ENCODE measurements at places on chromosomes 11 and 22.
A peak's percentile ranks its signal among the peaks of the same experiment; 100 is the strongest.

DNA sequence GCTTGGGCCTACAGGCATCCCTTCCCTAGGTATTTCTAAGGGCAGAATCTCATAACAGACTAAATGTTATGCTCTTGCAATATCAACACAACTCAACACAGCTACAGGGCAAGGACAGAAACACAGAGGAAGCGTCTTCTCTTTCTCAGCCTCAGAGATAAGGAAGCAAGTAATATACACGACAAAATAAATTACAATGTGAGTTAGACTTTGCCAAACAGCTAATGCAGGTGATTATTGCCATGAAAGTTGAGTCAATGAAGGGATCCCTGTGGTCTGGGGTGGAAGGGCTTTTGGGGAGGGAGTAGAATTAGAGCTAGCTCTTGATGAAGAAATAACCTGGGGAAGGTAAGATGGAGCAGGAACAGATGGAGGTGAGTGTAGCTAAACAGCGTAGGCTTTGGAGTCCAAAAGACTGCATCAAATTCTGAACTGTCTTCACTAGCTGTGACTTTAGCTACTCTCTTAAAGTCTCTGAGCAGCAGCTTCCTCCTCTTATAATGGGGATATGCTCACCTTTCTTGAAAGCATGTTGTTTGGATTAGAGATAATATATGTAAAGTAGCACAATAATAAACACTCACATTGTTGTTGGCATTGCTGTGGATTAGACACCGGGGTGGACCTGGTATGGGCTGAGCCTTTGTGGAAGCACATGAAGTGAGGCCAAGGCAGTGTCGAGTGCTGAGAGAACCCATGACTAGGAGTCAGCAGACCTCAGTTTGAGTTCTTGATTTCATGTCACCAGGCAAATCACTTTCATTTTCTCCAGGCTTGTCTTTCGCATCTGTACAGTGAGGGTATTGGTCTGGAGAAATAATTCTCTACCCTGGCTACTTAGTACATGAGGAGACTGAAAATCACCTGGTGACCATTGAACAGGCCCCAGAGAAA lies 41.0 kb upstream of the AQP11 start:
- no peak for DNase-seq

- peak; percentile 69 for DNase-seq
These were observed 780.9 kb downstream of the BRD1 start for GRCh38 chr22:49046546-49047361.

- DNase-seq = no peak
These were observed 1.5 kb upstream of the USP18 start for GRCh38 chr22:18148293-18148965.

DNA sequence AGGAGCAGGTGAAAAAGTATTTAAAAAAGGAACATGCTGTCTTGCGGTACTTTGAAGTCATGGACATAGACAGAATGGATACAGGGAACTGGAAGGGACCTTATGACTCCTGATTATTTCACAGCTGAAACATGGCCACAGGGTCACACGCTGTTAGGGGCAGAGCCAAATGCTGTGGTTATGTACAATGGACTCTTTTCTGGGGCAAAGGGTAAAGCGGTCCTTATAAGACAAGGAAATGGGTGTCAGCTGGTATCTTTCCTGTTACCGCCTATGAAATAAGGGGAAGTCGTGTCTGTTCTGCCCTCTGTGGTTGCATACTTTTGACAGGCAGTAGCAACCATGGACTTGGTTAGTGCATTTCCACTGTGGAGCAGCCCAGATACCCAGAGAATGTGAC lies 12.8 kb upstream of the ST14 start:
- DNase-seq = peak; percentile 57

DNA sequence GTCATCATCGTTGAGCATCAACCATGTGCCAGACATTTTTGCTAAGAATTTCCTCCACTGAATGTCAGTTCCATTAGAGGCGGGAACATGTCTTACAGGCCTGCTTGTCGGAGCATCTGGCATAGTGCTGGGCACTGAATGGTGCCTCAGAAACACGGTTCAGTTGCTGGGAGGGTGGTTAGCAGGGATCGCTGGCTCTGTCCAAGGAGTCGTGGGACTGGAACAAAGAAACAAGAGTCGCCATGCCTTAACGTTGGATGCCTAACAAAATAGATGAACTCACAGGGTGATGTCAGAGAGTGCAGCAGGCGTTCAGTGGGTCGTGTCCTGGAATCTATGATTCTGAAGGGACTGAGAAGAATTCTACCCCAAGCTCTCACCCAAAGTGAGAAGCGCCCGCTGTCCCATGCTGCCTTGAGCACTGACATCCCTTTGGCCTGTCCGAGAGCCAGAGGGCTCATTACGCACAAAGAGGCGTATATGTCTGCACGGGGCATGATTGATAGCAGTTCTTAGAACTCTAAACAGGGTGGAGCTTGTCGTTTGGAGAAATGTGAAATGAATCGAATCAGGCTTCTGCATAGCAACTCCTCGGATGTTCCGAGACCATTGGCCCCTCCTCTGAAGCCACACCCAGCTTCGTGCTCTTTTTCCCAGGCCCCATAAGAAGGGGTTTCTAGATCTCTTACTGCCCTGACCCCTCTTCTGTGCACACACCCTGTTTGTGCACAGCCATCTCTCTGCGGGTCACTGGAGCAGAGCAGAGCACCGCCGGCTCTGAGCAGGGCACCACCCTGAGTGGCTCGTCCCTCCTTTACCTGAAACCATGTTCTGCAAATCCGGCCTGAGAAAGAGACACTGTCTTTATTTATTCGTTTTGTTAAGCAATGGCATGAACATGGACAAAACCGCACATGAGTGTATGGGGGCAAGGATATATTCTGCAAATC lies 113.1 kb upstream of the B3GAT1 start:
- DNase-seq = no peak

GRCh38 chr11:64755681-64756361 lies 4.0 kb downstream of the PYGM start:
- peak; percentile 40 for DNase-seq

DNA sequence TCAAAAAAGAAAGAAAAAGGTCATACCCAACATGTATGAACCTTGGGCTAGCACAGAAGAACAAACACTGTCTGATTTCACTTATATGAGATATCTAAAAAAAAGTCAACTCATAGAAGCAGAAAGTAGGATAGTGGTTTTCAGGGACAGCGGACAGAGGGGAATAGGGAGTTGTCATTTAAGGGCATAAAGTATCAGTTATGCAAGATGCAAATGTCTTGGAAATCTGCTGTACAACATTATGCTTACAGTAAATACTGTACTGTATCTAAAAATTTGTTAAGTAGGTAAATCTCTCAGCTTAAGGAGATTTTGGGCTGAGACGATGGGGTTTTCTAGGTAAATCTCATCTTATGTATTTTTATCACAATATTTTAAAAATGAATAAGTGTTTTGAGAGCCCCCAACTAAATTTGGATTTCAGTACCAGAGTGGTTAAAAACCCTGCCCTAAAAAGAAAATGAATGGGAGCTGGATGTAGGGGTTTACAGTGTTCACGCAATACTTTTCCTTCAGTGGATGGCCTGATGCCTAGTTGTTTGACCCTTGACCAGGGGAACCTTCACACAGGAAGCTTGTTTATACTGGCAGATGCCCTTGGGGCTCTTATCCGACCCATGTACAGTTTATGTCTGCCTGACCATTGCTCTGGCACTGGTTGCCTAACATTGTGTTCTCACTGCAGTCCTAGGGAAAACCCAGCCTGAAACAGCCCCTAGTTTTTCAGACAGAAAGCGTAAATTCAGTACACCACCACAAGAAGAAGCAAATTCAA lies 34.8 kb downstream of the SLC22A9 start:
- no peak for DNase-seq

DNA sequence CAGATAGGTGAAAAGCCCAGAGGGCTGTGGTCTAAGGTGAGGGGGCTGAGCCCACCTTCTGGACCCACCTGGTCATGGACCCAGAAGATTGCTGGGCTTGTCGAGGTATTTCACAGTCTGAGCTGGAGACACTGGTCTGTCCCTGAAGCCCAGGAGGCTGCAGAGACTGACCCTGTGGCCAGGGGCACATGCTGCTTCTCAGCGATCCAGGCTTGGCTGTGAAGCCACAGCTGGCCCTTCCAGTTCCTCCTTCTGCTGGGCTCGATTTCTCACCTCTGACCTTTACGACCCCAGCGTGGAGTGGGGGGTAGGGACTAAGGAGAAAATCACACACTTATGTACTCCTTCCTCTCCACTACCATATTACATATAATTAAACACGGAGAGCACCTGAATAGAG lies 88.5 kb downstream of the NECTIN1 start:
- no peak for DNase-seq

- DNase-seq = no peak
These were observed 1566.2 kb upstream of the TENM4 start for GRCh38 chr11:81007046-81007445.

GRCh38 chr11:68950270-68950669 lies 30.5 kb downstream of the MRGPRD start:
- peak; percentile 59 for DNase-seq

- no peak for DNase-seq
These were observed 35.5 kb downstream of the MTMR2 start for GRCh38 chr11:95888439-95888838.

DNA sequence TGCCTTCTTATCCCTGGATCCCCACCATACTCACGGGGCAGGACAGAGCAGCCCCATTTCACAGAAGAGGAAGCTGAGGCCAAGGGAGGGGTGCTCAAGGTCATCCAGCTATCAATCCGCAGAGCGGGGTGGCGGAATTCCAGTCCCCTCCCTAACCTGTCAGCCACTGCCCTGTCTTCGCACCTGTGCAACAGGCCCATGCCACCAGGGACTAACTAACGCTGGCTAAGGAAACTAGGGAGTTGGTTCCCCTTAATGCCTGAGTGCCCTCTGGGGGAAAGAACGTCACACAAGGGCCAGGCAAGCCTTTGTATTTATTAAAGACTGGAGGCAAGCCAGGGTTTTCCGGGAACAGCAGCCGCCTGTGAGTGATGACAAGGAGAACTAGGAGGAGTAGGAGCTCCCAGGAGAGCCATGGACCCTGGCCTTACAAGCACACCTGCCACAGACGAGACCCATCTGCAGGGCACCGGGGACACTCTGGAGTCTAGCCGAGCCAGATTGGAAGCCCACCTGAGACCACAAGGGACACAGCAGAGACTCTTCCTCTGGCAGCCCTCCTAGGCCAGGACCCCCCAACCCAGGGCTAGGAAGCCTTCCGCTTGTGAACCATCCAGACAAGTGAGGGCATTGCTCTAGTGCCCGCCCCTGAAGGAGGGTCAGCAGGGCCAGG lies 64.4 kb downstream of the MYH9 start:
- DNase-seq = no peak

GRCh38 chr11:117479372-117479771 lies 151.7 kb downstream of the CEP164 start:
- DNase-seq = peak; percentile 56

- no peak for DNase-seq
These were observed 23.4 kb downstream of the TPBGL start for GRCh38 chr11:75263944-75264349.

- no peak for DNase-seq
These were observed 612 bp downstream of the IGF2 start for GRCh38 chr11:2138431-2139122.

DNA sequence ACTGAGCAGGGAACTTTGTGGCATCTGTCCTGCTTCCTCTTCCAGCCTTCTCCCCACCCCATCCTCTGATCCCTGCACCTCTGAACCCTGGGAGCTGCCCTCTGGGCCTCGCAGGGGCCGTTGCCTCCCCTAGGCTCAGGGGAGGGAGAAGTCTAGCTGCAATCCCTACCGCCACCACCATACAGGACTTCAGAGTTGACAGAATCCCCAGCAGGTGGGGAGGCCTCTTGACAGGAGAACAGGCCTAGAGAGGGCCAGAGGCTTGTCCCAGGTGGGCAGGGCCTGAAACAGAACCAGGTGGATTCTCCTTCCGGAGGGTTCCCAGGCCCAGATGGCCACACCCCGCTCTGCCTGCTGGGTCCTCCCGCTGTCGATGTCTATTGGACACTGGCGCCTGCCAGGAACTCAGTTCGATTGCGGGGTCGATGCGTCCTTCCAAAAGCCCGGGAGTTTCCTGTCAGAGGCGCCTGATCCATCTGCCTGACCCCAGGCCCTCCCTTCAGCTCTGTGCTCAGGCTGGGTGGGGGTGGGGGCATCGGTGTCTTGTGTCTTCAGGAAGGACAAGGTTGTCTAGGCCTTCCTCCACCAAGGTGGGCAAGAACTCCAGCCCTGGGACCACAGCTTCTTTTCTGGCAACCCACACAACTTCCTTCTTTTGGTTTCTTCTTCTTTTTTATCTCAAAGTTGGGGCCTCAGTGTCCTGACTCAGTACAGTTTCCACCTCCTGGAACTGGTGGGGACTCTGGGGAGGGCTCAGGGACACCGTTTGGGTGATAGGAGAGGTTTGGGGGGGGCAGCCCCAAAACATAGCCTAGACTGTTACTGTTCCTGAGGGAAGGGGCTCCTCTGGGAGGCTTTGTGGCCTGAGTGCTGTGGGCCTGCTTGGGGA lies 6.4 kb downstream of the STARD10 start:
- peak; percentile 31 for DNase-seq

DNA sequence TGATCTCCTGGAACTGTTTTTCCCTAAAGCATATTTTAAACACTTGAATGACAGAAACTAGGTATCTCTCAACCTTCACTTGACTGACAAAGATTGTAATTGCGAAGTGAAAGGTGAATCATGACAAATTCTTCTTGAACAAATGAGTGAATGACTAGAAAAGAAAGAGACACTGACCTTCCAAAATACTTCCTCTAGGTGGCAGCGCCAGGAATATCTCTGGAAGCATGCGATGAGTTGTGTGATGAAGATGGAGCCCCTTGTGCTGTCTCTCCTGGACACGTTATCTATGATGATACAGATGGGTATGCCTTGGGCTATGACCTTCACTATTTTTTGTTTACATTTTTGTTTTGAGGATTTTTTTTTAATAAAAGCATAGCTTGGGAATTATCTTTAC lies 7.0 kb upstream of the CASP12 start:
- no peak for DNase-seq

DNA sequence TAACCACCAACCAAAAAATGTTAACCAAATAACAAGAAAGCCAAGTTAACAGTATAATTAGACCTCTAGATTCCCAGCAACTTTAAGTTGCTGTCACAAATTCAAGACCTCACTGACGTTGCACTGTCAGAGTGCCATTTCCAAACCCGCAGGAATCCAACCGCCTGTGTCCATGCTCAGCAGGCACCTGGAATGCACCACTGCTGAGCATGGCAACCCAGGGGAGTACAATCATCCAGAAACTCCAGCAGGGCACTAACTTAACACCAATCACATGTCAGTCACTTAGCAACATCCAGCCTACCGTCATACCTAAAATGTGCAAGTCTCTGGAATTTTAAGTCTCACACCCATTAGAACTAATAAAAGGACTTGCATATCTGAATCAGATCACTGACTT lies 48.8 kb downstream of the SMCO4 start:
- no peak for DNase-seq

- DNase-seq = no peak
These were observed 137.6 kb downstream of the MAML2 start for GRCh38 chr11:96205460-96205809.

GRCh38 chr11:62889484-62890437 lies 9.1 kb downstream of the SLC3A2 start:
- no peak for DNase-seq

GRCh38 chr11:100105982-100106358 lies 581.1 kb upstream of the ARHGAP42 start:
- no peak for DNase-seq

Measured in RPMI8226 (cell line).